ENCODE measurements at places on chromosomes 4 and X. TPM values are rescaled to one million over a fixed set of nuclear protein-coding genes. Genes with fewer than 3 reads are reported as not detected.

DNA sequence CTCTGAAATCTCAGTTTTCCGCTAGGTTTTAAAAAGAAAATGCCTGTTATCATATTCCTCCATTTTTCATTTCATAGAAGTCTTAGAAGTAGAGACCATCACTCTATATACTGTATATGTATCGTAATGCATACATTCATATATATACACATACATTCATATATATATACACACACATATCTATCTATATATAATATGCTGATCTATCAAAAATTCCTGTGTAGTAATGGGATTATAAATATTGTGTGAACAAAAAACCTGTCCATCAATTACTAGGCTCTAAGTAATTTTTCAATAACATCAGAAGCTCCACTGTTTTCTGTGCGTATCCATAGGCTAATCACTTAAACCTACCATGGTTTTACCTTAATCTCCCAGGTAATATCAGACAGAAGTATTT, 150.2 kb downstream of the DCHS2 start:
- no peak for DNase-seq

- peak; percentile 81 for DNase-seq
Observed at GRCh38 chrX:154373340-154374306, 811 bp downstream of the FLNA start.

DNA sequence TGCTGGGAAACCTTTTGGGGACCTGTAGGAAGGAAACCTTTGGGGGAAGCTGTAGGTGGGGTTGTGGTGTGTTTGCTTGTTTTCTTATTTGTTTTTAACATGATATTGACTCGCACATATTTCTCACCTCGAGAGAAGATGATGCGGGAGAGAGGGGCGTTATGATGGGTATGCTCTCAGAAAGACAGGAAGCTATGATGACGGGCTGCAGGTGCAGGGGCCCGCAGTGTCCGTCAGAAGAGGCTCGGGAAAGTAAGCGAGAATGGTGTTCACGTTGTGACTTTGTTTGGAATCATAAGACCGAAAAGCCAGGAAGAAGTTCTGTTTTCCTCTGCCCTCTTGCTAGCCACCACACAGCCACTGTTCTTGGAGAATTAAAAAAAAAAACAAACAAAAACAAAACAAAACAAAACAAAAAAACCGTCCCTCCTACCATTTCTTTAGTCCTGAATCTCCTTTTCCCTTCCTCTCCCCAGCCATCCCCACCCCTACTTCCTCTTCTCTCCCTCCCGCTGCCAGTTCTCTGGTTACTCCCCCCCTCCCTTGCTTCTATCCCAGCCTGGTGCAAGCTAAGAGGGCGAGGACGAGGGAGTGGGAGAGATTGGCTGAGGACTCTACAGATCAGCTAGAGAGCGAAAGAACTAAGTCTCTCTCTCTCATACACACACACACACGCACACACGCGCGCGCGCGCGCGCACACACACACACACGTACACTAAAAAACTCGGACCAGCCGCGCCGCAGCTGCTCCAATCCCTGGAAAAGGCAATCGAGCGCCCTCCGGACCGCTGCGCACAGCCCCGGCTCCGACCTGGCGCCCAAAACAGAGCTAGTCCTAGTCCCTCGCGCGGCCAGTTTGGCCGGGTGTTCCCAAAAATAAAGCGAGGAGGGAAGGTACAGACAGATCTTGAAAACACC, at the start of gene BMP3:
BMP3 (plus strand) TSS at position 648 of the 920 bp plus-strand sequence. CDS start 577 bp downstream, outside the sequence.
- no peak for DNase-seq

GRCh38 chr4:54165438-54165837, 63.7 kb upstream of the PDGFRA start:
- DNase-seq: peak; percentile 75

DNA sequence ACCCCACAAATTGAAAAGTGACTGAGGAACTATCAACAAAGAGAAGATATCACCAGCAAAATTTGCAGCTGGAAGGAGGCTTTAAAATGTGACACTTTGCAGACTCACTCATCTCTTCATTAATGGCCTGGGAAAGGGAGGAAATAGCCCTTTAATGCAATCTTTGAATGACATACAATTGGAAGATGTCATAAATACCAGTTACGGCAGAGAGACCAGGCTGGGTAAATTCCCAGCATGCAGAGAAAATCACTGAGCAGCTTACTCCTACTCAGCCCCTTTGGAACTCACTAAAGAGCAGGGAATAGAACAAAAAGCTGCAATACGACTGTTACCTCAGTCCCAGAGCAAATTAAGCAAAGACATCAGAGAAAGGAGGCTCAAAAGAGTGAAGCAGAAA, 238.9 kb downstream of the HS3ST1 start:
- no peak for DNase-seq

- DNase-seq: peak; percentile 32
Observed at GRCh38 chr4:15042529-15043167, 40.4 kb downstream of the CPEB2 start.

GRCh38 chr4:185713731-185714130, 98.3 kb downstream of the SORBS2 start:
- DNase-seq: no peak

- no peak for DNase-seq
Observed at GRCh38 chrX:641671-642435, 11.3 kb downstream of the SHOX start.

Gene BEND2
- not detected for total RNA-seq

Gene CFP
- 0.78 TPM for total RNA-seq

Gene PSAPL1
- under 0.01 TPM for total RNA-seq

Gene PTPN13
- total RNA-seq: 54.9 TPM
